ENCODE measurements at places on chromosomes 5 and 9.

DNA sequence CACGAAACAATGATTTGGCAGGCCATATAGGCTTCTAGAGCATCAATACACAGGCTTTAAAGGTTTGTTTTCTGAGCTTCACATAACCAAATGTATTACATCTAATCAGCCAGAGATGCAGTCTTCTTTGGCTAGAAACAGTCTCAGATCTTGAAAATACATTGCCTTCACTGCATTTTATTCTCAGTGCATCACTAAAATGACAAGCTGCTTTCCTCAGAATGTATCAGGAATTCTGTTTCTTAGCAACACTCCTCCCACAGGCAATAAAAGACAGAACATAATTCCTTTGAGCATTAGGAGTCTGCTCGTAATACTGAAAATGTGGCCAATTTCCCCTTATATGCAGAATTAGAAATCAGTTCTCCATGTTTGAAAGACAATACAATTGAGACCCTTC lies 36.9 kb downstream of the FEM1C start:
- no peak for DNase-seq

- DNase-seq, result no peak
These were observed 55.2 kb downstream of the EXD3 start for GRCh38 chr9:137367506-137368430.

- DNase-seq, result no peak
These were observed 274.4 kb downstream of the EFNA5 start for GRCh38 chr5:107396351-107396690.

- no peak for DNase-seq
These were observed 244.1 kb downstream of the KIAA0825 start for GRCh38 chr5:94374336-94374735.

- no peak for DNase-seq
These were observed 143.4 kb upstream of the ZNF608 start for GRCh38 chr5:124889850-124890249.

GRCh38 chr5:55742778-55743177 lies 4.9 kb downstream of the DDX4 start:
- DNase-seq, result no peak

- no peak for DNase-seq
These were observed 11.1 kb downstream of the SMU1 start for GRCh38 chr9:33065157-33066076.

DNA sequence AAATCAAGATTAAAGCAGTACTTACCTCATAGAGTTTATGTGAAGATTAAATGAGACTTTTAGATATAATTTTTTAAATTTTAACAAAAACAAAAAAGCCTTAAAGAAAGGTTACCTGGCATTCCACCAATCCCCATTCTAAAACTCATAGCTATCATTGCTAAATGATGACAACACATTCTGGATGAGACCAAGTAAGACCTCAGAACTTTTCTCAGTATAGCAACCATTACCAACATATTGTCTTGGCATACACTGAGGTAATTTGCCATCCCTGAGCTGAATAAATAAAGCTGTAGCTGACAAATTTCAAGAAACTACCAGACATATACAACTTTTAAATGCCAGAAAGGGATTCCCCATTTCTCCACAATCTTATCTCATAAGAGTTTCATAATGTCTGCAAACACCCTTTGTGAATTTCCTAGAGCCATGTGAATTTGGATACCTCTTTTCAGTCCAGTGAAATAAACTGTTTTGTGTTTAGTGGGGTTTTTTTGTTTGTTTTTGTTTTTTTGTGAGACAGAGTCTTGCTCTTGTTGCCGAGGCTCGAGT lies 29.5 kb downstream of the RANBP3L start:
- no peak for DNase-seq

GRCh38 chr9:93081931-93082330 lies 14.1 kb upstream of the CARD19 start:
- DNase-seq, result no peak

GRCh38 chr9:128321879-128322403 lies 306 bp downstream of the TRUB2 start:
- DNase-seq, result no peak

DNA sequence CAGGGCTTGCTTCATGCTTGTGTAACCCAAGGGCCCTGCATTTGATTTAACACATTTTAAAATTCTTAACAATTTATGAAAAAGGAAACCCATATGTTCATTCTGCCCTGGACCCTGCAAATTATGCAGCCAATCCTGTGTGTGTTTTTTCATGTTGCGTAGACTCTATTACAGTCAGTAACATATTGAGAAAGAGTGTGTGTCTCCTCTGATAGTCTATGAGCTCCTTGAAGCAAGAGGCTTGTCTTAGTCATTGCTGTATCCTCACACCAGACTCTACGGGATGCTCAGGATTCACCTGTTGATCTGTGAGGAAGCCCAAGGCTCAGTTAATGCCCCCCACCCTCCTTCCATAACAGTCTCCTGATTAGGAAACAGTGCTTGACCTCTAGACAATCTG lies 177.3 kb upstream of the DMAC1 start:
- DNase-seq, result no peak

GRCh38 chr5:32315221-32316014 lies 2.7 kb upstream of the MTMR12 start:
- no peak for DNase-seq

DNA sequence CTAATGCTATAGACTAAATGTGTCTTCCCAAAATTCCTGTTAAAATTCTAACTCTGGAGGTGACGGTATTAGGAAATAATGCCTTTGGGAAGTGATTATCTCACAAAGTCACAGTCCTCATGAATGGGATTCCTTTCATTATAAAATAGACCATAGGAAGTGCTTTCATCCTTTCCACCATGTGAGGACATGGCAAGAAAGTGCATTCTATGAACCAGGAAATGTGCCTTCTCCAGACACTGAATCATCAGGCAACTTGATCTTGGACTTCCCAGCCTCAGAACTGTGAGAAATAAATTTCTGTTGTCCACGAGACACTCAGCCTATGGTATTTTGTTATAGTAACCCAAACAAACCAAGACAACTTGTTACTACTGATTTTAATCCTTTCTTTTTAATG lies 582.4 kb upstream of the C9orf72 start:
- no peak for DNase-seq

- no peak for DNase-seq
These were observed 36.3 kb downstream of the ITGA2 start for GRCh38 chr5:53025487-53025886.
